8988T (cell line): ENCODE measurements at places on chromosomes 3 and 15.

DNA sequence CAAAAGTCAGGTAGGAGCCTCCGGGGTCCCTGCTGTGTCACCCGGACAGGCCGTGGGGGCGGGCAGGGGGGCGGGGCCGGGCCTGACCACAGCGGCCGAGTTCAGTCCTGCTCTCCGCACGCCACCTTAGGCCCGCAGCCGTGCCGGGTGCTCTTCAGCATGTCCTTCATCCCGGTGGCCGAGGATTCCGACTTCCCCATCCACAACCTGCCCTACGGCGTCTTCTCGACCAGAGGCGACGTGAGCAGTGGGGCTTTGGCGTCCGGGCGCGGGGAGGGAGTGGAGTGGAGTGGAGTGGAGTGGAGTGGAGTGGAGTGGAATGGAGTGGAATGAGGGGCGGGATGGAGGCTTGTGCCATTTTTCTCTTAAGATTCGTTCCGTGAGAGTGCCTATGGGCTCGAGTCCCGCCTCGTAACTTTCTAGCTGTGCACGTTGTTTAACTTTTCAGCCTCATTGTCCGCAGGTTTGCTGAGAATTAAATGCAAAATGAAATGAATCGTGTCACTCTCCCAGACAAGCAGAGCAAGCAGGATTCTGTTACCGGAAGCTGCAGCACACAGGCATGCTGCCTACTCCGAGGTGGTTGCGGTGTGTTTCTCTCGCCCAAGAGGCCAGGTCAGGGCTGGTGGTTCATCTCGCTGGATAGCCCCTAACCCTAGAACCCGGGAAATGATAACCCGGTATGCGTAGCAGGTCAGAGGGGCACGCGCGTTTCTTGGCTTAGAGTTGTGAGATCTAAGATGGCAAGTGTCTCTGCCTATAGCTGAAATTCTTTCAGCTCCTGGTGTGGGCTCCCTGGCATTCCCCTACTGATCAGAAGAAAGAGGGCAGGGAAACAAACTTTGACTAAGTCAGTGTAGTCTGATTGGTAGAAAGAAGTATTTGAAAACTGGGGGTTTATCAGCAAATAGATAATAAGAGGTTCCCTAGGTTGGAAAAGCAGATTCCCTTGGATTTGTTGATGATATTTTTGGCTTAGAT lies at the start of gene FAH:
Gene FAH (plus strand): TSS at position 104 of the 981 bp plus-strand sequence. CDS start 56 bp downstream, at position 160.
- no peak for DNase-seq

DNA sequence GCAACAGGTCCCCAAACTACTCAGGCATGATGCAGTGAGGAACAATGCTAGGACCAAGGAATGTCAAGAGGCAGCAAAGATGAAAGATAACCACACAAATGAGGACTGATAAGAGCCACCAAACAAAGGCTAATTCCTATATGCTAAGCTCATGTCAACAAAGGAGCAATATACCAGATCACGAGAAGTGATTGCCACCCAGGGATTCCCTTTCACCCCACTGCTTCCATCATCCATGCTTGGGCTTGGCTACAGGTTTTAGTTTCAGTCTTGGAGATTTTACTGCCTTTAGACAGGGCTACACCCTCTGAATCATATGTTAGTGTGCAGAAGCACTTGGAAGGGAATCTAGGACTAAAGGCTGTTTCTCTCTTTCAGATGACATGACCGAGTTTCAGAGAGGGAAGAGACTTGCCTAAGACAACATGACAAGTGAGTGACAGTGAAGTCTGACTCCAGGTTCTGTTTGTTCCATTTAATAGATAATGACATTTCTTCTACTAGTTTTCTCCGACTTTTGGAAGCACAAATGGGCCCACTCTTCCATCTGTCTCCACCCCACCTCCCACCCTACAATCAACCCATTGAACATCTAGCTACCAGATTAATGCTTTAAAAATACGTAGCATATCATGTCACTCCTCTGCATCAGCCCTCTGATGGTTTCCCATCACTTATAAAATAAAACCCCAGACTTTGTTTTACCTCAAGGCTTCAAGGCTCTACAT lies 173.5 kb upstream of the LRRN1 start:
- no peak for DNase-seq

GRCh38 chr3:141289228-141289772 lies 57.7 kb downstream of the PXYLP1 start:
- DNase-seq, result no peak

DNA sequence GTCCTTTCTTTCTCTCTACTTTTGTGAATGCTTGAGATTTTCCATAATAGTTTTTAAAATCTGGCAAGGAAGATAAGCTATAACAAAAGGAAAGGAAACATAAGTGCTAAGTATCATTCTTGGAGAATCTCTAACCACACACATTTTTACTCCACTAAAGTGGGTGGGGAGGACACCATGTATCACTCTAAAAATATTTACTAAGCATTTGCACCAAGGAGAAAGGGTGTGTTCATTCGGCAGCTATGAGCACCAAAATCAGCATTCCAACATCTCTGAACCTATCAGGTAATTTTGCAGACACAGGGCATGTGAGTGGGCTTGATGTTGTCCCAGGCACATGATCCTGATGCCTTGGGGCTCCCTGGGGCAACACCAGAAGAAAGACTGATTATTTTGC lies 5.5 kb downstream of the B4GALT4 start:
- no peak for DNase-seq

GRCh38 chr3:171690281-171690680 lies 120.0 kb downstream of the PLD1 start:
- no peak for DNase-seq

DNA sequence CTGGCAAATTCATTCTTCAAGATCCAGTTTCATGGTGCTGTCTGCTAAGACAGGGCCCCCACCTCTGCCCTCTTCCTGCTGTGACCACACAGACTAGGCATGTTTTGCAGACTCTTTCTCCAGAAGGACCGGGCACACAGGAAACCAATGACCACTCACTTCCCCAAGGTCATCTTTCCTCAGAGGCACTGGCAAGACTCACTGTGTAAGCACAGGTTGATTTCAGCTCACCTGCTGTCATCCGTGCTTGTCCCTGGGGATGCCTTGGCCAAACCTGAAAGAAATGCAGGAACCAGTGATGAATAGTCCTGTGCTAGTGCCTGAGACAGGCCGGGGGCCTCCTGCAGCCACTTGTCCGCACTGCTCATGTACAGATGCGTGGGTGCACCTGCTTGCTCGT lies 33.5 kb downstream of the ALS2CL start:
- DNase-seq, result no peak

DNA sequence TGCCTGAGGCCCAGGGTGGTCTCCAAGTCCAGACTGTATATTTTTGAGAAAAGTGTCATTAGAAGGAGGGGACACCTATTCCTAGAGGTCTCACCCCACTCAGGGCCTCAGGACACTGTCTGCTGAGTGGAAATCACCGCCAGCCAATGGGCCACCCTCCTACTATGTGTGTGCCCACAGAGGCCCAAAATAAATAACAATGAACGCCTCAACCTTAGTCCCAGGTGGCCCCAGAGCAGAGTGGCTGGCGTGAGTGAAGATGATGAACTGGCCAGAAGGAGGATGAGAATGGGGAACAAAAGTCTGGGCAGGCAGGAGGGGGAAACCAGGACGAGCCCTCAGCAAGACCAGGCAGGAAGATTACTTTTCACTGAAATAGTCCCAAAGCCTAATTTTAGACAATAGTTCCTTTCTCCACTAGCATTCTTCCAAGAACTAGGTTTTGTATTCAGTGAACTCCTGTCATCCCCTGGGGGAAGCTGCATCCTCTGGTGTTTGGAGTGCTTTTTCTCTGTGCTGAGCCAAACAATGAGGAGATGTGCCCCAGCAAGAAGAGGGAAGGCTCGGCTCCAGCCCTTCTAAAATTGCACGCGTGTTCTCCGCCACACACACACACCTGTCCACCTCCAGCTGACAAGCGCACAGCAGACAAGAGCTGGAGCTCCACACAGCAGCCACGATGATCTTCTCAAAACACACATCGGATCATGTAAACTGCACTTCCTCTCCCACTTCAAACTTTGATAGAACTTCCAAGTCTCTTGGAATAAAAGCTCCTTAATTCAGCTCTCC lies 72.2 kb downstream of the ADCY5 start:
- no peak for DNase-seq

DNA sequence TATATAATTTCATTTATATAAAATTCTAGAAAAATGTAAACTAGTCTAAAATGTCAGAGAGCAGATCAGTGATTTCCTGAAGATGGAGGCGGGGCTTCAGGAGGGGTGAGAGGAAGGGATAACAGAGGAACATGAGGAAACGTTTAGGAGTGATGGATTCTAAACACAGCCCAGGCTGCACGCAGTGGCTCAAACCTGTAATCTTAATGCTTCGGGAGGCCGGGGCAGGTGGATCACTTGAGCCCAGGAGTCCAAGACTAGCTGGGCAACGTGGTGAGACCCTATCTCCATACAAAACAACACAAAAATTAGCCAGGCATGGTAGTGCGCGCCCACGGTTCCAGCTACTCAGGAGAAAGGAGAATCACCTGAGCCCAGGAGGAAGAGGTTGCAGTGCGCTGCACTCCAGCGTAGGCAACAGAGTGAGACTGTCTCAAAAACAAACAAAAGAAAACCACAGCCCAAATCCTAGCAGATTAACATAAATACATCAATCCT lies 18.0 kb upstream of the IQCF1 start:
- no peak for DNase-seq

DNA sequence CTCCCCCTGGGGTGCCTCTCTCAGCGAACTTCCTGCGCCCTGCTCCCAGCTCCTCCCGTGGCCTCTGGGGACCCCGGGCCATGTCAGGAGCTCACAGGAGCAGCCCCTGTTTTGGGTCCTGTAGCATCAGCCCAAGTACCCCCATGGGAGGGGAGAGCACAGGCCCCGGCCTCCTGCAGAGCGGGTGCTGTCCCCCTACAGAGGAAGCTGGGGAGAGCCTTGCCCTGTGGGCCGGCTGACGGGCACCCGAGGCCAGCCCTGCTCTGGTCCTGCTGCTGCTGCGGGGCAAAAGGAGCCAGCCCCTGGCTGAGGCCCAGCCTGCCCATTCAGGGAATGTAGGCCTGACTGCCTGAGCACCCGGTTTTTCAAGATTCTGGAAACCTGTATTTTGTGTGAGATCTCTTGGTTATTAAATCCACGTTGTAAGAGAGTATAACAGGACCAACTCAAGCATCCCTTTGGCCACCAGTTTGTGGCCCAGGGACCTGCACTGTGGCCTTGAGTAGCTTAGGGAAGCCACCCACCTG lies 12.4 kb downstream of the PLXNA1 start:
- no peak for DNase-seq

- DNase-seq, result no peak
Measured at GRCh38 chr15:73865904-73866303, 7.5 kb upstream of the TBC1D21 start.

- DNase-seq, result no peak
Measured at GRCh38 chr3:28089527-28089897, 151.9 kb upstream of the CMC1 start.

- no peak for DNase-seq
Measured at GRCh38 chr3:101253396-101253795, 67.0 kb downstream of the IMPG2 start.
